CD4-positive, alpha-beta T cell treated with Interleukin-21 for 1 hour (primary cell): ENCODE measurements at places on chromosomes 6 and 20.

DNA sequence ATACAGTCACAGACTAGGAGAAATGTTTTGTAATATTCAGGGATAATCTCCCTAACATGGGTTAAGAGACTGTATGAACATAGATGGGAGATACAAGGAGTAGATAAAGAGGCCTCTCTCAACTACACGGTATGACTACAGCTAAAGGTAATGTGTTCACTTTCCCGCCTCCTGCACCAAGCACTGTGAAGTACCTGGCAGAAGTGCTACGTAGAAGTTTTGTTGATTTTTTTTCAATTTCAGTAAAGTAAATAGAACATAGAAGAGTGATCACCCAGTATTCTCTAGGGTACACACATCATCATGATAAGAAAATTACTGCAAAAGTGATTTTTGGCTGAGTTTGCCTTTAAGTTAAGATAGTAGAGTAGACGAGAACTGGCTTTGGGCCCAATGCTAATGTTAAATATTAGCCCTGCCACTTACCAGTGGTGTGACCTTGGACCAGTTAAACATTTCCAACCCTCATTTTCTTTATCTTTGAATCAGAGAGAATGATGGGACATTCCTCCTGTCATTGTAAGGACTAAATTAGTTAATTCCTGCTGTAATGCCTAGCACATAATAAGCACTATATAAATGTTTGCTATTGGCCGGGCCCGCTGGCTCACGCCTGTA is 183.6 kb downstream of the COL9A1 start:
- no peak for DNase-seq

DNA sequence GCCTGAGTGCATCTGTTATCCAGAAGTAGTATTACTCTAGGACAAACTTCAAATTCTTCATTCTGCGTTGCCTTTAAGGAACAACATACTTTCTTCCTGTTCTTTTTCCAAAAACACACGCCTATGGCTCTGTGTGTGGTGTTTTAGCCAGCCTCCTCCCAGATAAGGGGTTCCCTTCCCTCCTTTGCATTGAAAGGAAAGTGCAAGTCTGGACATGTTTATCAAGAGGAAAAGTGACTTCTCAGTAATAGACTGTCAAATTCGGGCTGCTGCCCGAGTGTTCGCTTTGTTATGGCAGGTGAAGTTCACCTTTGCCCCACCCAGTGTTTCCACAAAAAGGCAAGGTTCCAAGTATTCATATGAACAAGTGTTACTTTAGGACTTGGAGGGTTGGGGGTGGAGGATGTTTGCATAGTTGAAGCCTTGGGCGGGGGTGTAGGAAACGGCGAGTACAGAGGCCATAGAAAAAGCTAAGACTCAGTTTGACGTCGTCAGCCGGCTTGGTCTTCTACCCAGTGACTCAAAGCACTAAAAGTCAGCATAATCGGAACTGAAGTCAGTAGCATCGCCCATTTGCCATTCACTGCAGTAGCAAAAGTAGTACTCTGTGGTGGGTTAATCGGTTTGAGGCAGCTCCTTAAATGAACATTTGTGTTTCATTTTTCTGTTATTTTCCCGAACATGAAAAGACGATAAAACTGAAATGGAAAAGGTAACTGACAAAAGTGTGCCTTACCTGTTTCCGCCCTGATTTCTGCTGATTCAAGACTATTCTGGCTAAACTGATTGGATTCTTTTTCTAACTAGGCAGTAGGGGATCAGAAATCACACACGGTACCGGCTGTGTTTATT is 12.5 kb downstream of the PRDM1 start:
- DNase-seq, result peak; percentile 89

DNA sequence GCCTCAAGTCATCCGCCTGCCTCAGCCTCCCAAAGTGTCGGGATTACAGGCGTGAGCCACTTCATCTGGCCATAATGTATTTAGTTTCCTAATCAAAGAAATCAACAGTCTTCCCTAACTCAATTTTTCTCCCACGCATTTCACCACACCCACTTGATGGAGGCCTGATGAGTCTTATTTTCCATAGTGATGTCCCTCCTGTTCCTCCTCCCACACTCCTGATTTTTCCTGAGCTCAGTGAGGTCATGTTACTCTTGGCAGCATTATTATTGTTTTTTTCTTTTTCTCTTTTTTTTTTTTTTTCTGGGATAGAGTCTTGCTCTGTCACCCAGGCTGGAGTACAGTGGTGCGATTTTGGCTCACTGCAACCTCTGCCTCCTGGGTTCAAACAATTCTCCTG is 8.9 kb downstream of the ABRACL start:
- DNase-seq, result no peak

DNA sequence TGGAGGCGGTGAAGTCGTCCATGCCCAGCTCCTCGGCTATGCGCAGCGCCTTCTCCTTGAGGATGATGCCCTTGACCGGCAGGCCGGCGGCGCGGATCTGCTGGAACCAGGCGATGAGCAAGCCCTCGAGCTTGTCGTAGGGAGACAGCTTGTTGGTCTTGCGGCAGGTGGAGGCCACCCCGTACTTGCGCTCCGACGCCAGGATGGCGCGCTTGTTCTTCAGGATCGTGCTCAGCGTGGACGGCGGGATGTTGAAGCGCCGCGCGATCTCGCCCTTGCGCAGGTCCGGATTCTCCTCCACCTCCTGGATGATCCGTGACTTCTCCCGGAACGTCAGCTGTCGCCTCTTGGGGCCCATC is 435 bp downstream of the CENPB start:
- peak; percentile 48 for DNase-seq

GRCh38 chr20:39376788-39377187 is 414.6 kb downstream of the DHX35 start:
- DNase-seq, result no peak

DNA sequence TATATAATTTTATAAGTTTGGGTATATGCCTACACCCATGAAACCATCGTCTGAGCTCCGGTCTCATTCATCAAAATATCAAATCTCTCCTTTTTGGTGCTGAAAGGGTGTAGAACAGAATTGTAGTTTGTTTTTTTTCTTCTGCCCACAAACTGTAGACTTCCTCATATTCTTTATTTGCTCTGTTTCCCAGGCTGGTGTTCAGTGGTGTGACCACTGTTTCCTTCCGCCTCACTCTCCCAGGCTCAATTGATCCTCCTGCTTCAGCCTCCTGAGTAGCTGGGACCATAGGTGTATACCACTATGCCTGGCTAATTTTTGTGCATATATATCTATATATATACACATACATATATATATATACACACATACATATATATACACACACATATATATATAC is 139.6 kb upstream of the HCRTR2 start:
- no peak for DNase-seq

- no peak for DNase-seq
Measured at GRCh38 chr20:11646359-11646758, 271.3 kb upstream of the BTBD3 start.

DNA sequence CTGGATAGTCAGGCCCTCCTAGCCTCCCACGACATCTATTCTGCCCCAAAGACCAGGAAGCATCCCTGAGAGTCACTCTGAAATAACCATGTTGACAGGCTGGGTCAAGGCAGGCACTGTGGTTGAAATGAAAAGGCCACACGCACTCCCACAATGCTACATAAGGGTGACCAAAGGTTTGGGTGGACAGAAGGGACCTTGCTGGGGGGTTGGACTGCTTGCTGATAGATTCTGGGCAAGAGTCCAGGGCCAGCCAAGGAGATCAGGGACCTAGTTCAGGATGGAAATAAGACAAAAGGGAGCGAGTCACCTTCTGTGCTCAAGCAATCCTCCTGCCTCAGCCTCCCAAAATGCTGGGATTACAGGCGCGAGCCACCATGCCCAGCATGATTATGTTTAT is 32.5 kb upstream of the DSN1 start:
- no peak for DNase-seq

DNA sequence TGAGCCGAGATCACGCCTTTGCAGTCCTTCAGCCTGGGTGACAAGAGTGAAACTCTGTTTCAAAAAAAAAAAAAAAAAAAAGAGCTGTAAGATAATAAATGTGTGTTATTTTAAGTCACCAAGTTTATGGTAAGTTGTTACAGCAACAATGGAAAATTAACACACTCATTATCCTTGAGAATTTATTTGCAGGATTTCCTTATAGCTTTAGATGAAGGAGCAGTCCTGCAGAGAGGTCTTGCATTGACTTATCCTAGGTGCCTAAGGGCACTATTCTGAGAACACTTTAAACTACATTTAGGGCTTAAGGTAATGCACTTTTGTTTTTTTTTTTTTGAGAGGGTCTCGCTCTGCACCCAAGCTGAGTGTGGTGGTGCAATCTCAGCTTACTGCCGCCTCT is 13.8 kb upstream of the SCAF8 start:
- no peak for DNase-seq

GRCh38 chr6:34718976-34719375 is 22.4 kb upstream of the ILRUN start:
- DNase-seq, result no peak

- DNase-seq, result no peak
Measured at GRCh38 chr6:101454106-101454676, 60.7 kb downstream of the GRIK2 start.

DNA sequence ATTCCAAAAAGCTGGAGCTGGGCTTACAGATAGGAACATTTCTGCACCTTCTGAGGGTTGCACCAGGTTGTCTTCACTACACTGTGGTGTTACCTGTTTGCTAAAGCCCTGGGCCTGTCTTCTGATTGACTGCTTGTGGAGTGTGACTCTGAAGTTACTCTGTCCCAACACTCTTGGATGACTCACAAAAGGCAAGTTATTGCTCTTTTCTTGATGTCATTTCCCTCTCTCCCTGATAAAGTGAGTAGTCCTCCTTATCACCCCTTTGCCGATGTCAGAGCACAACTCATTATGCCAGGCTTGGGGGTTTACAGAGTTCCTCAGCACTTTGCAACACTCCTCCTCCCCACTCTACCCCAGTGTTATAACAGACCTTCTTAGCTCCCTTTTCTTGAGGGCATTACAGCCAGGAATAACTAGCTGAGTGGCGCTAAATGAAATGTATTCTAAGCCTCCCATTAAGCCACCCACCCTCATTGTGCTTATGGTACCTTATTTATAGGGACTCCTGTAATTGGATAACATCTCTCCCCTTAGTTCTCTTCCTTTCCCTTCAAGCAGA is 36.1 kb upstream of the NKX2-4 start:
- DNase-seq, result no peak

GRCh38 chr6:141634269-141634668 is 498.5 kb upstream of the GJE1 start:
- DNase-seq, result no peak

DNA sequence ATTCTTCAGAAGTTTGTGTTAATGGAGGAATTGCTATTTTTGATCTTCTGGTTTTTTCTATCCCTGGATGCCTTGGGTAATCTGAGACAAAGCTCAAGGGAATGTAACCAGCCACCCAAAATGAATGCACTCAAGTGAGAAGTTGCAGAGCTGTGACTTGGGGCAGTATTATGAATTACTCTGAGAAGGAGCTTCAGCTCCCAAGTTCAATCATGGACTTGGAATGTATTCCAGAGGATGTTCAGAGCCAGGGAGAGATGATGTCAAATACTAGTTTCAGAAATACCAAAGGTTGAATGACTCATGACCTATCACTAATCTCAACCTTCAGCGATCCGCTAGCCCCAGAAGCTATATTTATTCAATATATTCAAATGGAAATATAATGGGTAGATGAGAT is 375.2 kb upstream of the PLCB4 start:
- no peak for DNase-seq

DNA sequence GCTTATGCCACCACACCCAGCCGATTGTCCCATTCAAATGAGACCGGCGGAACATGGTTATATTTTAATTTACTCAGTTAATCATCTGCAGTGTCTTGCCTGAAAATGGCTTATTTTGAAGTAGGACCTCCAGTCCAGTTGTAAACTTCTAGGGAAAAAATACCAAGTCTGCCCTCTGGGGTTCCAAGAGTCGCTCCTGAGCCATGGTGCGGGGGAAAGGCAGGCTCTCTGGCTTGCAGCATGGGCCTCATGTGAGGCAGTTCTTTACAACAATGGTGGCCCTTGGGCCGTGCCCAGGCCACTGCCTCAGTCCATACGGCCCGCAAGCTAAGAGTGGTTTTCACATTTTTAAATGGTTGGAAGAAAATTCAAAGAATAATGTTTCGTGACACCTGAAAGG is 62.7 kb upstream of the XRN2 start:
- no peak for DNase-seq

GRCh38 chr6:29611426-29611825 is 21.6 kb downstream of the GABBR1 start:
- no peak for DNase-seq

- no peak for DNase-seq
Measured at GRCh38 chr20:21265261-21266190, 37.6 kb upstream of the XRN2 start.

DNA sequence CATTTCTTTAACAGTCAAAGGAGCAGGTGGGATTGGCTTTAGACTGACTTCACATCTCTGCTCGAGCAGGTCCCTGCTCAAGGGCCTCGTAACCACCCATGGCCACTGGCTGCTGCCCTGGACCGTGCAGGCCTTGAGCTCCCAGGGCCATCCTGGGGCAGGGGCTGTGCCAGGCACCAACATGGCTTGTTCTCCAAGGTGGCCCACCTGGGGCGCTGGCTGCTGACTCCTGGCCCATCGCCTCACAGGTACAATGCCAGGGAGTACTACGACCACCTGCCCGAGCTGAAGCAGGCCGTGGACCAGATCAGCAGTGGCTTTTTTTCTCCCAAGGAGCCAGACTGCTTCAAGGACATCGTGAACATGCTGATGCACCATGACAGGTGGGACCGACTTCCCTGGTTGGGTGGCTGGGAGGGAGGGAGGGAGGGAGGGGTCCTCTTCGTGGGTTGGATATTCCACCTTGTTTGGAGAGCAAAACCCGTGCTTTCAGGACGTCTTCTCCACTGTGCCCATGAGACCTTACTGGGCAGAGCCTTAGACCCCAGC is 46.1 kb downstream of the PYGB start:
- no peak for DNase-seq

- DNase-seq, result no peak
Measured at GRCh38 chr20:64146936-64147477, 17.2 kb upstream of the MYT1 start.

- no peak for DNase-seq
Measured at GRCh38 chr20:24693466-24694156, 224.2 kb downstream of the SYNDIG1 start.

DNA sequence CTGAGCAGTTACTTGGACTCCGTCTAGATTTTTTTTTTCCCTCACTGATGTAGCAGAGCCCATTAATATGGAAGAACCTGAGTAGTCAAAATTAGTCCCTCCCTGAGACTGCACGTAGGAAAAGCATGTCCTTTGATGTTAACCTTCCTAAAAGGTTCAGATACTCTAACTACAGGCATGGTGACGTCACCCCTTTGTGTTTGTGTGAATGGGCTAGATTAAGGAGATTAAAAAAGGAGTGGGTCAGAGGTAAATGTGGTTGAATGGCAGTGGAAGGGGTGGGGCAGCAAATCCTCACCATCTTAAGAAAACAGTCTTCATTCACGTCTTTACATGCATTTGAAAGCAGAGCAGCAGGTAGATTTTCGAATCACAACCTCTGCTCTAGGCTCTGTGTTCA is 521.1 kb downstream of the TFAP2B start:
- DNase-seq, result no peak

GRCh38 chr6:161023316-161023715 is 31.7 kb downstream of the MAP3K4 start:
- DNase-seq, result no peak

- no peak for DNase-seq
Measured at GRCh38 chr6:135972586-135972985, 121.1 kb downstream of the PDE7B start.

GRCh38 chr6:147782302-147782701 is 273.8 kb downstream of the SAMD5 start:
- no peak for DNase-seq
